ENCODE measurements at places on chromosomes 5 and 9.

- DNase-seq: no peak
Observed at GRCh38 chr5:14428302-14429081, 153.1 kb upstream of the OTULINL start.

- no peak for DNase-seq
Observed at GRCh38 chr9:89715318-89715858, 110.6 kb downstream of the GADD45G start.

DNA sequence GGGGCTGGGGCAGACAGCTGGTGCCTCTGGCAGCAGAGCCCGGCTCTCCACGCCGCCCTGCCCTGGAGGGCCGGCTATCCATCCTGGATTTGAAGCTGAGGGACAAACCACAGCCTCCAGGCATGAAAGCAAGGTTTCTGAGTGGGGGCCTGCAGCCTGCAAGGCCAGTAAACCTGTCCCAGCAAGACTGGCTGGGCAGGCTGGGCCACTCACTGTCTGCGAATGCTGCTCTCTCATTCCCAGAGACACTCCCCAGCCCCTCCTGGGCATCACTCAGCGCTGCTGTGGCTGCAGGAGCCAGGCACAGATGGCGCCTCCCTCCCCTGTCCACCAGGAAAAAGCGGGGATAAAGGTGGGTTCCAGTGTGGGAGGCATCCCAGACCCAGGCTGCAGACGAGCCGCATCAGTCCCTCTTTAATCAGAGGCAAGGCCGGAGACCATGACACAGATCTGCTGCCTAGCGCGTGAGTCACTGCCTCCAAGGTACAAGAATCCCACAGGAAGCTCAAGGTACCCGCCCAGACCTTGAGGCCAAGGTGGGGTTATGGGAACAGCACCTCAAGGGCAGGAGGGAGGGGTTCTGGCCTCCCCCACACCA, 118.0 kb downstream of the VAV2 start:
- DNase-seq: no peak

GRCh38 chr5:8843771-8844170, 702.1 kb downstream of the SEMA5A start:
- no peak for DNase-seq

DNA sequence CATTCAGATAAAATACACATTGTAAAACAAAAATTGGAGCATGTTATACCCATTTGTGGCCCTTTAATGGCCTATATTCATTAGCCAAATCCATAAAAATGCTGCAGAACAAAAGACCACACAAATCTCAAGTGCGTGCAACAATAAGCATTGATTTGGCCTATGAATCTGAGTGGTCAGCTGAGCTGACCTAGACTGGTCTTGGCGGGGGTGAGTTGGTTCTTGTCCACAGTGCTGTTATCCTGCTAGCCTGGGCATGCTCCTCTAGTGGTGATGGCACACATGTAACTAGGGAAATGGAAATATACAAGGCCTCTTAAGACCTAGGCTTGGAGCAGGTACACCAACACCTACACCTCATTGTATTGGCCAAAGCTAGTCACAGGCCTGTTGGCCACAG, 122.2 kb upstream of the TBCA start:
- no peak for DNase-seq

DNA sequence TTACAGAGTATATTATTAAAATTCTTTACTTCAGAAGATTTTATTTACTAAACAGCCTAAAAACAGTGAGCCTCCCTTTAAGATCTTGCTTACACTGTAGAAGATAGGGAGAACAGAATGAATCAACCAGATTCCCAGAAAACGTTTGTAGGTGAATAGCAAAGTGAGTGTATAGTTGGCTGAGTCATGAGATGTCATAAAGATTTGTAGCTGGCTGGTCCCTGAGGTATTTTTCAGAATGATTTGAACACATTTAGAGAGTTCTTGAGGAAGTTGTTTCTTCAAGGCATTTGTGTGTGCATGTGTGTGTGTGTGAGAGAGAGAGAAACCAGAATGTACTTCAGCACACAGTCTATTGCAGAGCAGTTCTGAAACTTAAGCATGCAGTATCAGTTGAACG, 159.4 kb upstream of the PRR16 start:
- no peak for DNase-seq

GRCh38 chr9:106019702-106020101, 325.4 kb downstream of the TMEM38B start:
- DNase-seq: no peak

DNA sequence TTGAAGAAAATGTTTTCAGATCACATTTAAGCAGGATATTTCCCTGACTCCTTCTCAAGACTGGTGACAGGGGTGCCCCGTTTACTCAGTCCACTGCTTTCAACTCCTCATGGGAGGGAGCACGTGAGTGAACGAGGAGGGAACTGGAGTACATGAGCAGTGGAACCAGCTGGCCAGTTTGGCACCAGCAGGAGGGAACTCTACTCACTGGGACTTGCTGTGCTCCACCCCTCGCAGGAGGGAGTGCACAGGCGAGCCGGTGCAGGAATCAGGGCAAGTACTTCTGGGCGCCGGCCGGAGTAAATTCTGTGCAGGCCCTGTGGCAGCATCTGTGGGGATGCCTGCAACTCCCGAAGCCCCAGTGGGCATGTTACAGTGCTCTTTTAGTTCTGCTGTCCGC, 1941.1 kb upstream of the C9orf72 start:
- DNase-seq: no peak

GRCh38 chr5:161697001-161697400, 11.5 kb downstream of the GABRA6 start:
- DNase-seq: no peak

- DNase-seq: no peak
Observed at GRCh38 chr5:152560512-152561137, 155.5 kb upstream of the NMUR2 start.

DNA sequence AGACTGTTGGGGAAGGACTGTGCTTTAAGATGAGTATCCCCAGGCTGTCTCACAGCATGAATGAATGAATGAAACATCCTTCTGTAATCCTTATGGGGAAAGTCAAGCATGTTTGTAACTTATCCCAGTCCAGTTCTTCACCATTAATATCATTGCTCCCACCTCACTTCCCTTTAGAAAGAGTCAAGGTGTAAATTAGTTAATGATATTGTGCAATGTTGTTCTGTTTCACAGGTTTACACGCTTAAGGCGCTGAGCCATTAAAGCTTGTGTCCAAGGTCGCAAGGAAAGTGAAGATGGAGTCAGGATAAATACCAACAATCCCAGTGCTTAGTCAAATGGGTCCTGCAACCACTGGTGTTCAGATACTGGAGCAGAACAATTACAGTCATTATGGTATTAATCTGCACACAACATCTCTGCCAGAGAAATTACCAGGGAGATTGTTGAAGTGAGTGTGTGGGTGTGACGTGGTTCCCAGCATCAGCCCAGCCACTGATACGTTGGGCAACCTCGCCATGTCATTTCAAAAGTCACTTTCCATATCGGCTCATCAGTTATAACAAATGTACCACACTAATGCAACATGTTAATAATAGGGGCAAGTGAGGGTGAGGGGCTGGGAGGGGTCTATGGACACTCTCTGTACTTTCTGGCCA, 1.5 kb upstream of the MYO10 start:
- no peak for DNase-seq

DNA sequence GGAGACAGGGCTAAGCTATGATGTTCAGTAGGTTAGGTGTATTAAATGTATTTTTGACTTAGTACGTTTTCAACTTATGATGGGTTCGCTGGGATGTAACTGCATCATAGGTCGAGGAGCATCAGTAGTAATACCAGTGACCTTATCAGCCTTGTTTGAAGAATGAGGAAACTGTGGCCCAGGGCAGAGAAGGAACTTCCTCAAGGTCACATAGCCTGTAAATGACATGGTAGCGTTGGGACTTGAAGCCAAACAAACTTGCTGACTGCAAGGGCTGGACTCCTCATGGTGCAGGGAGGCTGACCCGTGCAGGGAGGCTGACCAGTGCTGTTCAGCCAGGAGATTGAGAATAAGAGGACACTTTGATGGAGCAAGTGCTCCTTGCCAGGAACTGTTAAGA, 21.3 kb upstream of the PTPN3 start:
- no peak for DNase-seq

DNA sequence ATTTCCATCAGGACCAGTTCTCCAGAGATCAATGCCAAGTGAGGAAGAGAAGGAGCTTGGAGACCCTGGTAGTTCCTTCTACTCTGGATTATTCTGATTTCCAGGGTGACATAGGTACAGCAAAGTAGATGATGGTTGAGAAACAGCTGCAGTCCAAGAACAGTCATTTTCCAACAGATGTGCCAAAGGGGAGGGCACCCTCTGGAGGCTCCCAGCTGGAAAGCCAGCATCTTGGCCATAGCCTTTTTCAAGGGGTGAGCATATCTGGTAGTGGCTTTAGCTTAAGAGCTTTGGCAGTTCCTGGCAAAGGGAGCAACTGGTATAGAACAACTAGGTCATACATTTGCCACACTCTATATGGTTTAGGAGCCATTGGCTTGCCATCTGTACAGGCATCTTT, 492.7 kb downstream of the RASEF start:
- DNase-seq: no peak

DNA sequence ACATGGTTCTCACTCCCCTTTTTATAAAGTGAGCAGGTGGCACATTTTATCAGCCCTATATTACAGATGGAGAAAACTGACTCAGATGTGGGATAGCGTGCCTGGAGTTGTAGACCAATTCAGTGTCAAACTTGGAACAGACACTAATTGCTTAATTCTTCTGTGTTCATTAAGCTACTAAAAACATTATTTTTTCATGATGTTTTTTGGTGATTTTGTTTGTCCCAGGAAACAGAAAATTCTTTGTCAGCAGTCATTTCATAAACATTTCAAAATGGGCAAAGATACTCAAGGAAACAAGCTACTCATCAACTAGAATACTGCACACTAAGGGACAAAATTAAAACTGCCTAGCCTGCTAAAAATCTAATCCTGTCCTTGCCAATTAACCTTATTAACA, 2.2 kb downstream of the ABHD17B start:
- no peak for DNase-seq

GRCh38 chr5:76942581-76942980, 10.3 kb upstream of the CRHBP start:
- DNase-seq: no peak

- DNase-seq: no peak
Observed at GRCh38 chr9:135247227-135247930, 159.9 kb downstream of the OLFM1 start.

- no peak for DNase-seq
Observed at GRCh38 chr9:2597483-2597882, 24.1 kb upstream of the VLDLR start.

DNA sequence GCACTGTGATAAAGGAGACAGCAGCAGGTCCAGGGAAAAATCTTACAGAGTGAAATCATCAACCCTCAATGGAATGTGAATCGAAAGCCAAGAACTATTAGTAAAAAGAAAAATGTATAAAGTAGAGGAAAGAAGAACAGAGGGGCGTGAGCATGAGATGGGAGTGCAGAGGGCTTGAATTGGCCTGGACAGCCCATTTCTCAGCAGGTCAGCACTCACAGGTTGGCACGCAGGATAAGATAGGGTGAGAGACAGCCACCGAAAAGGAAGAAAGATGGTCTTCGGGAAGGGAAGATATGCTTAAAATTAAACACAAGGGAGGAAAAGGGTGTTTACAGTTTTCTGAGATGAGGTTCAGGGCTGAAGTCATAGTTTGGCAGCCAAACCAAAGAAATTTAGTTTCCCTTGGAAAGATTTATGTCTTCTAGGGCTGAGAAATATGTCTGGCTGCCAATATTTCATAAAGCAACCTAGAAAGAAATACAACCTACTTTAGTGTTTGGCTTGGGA, 524.7 kb downstream of the SPATA31D1 start:
- no peak for DNase-seq

- DNase-seq: no peak
Observed at GRCh38 chr5:65141493-65141892, 340.2 kb downstream of the ADAMTS6 start.

GRCh38 chr9:77679088-77679487, 31.0 kb upstream of the GNA14 start:
- DNase-seq: no peak

DNA sequence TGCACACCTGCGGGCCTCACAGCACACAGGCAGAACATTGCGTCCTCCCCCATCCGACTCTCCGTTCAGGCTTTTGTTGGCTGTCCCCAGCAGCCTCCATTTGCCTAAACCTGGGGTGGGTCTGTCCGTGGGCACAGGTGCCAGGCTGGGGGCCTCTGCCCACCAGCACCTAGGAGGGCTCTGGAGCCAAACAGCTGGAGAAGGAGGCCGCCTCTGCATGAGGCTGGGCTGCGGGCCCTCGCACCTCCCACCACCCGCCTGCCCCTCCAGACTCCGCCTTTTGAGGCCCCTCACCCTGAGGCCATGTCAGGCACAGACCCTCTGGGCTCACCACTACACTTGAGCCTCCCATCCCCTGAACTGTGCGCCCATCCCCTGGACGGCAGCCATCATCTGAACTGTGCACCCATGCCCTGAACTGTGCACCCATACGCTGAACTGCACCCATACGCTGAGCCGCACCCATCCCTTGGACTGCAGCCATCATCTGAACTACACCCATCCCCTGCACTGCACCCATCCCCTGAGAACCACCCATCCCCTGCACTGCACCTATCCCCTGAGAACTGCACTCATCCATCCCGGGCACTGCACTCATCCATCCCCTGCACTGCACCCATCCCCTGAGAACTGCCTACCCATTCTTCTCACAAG, 98.0 kb upstream of the OTULINL start:
- no peak for DNase-seq

DNA sequence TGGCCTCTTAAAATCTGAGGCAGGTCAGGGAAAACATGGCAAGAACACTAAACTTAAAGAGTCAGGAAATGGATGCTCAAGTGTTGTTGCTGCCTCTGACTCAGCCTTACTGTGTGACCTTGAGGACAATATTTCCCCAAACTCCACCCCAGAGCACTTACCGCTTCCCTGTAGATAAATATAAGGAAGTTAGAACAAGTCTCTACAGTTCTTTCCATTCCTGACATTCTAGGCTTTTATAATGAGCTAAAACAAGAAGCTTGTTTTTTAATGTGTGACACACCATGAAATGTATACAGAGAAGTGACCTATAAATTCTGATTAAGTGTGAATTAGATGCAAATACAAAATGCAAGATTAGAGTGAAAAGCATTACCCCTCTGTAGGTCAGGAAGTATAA, 129.3 kb downstream of the GRIA1 start:
- no peak for DNase-seq

- DNase-seq: no peak
Observed at GRCh38 chr9:29830821-29831220, 2257.5 kb upstream of the C9orf72 start.

DNA sequence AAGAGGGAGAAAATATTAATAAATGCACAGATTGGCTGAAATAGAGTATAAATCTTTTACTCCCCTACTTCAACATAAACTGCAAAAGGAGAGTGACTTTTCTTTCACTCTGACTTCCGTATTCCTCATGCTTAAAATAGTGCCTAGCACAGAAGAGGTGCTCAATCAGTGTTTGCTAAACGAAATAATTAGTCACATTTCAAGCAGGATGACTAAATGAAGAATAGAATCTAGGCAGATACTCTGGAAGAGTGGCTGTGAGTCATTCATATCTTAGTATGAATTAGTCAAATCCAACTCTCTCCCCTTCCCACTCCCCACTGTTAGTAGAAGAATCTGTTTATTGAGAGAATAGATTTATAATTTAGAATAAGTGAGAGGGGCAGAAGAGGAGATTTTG, 4.8 kb downstream of the CD274 start:
- no peak for DNase-seq
